Hematopoietic multipotent progenitor cell treated with erythropoietin and hydrocortisone succinate and interleukin-3 and kit ligand, for 15 days (in vitro differentiated cells): ENCODE measurements at places on chromosomes 4 and X.

- no peak for DNase-seq
Measured at GRCh38 chr4:182018691-182019090, 224.5 kb upstream of the TENM3 start.

GRCh38 chrX:5752831-5753230 lies 475.8 kb downstream of the NLGN4X start:
- no peak for DNase-seq

GRCh38 chr4:59127006-59127405 lies 2016.8 kb upstream of the IGFBP7 start:
- DNase-seq, result no peak

DNA sequence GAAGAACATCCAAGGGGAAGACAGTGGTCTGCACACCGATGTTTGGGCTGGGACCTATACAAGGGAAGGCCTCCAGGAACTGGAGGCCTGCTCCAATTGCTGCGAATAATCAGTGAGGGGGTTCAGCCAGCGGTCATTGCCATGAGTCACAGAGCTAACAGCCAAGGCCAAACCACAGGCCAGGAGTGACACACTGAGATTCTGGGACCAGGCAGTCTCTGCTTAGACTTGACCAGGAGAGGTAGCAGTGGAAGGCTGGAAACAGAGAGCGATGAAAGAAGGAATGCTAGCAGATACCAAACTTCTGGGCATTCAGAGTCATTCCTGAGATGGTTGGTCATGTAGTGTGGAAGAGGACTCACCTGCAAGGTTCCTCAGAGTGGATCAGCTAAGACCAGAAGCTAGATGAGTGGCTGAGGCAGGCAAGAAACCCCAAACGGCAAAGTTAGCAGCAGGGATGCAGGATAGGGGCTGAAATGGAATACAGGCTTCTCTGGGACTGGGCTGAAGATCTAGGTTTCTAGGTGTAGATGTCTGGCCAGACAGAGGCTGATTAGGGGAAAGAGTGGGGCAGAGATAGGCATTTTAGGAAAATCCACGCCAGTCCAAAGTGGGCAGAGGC lies 54.7 kb downstream of the CNGA2 start:
- DNase-seq, result no peak

GRCh38 chrX:100700809-100701208 lies 31.1 kb downstream of the SYTL4 start:
- DNase-seq, result no peak

GRCh38 chrX:154724993-154725756 lies 25.7 kb downstream of the GAB3 start:
- DNase-seq, result no peak

GRCh38 chr4:89829470-89830138 lies 7.4 kb downstream of the SNCA start:
- DNase-seq, result no peak

GRCh38 chrX:110852180-110852579 lies 56.6 kb upstream of the CHRDL1 start:
- peak; percentile 19 for DNase-seq

DNA sequence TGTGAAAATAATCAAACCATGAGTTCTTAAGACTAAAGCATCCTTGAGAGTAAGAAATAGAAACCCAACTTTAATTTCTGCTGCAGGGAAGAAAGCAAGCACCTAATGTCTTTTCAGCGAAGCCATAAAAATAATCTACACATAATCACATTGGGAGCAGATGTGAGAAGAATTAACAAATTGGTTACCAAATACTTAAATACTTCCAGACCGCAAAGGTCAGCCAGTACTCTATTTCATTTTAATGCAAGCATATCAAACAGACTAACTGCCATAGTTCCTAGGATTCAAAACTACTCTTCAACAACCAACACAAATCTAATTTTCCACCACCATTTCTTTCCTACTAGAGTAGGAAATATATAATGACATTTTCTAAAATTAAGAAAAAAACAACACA lies 144.8 kb upstream of the SLIT2 start:
- no peak for DNase-seq

DNA sequence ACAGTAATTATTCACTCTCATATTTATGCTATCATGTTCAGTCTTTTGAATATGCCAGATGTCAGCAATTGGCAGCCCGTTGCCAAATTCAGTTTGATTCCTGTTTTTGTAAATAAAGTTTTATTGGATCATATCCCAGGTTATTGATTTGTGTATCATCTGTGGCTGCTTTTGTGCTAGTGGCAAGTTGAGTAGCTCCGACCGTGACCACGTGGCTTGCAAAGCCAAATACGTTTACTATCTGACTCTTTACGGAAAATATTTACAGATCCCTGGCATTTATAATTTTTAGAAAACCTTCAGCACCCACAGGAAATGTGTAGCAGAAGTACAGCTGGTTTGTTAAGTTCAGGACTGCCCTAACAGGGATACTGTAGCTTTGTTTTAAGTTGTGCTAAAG lies 67.4 kb downstream of the VCX2 start:
- DNase-seq, result no peak

DNA sequence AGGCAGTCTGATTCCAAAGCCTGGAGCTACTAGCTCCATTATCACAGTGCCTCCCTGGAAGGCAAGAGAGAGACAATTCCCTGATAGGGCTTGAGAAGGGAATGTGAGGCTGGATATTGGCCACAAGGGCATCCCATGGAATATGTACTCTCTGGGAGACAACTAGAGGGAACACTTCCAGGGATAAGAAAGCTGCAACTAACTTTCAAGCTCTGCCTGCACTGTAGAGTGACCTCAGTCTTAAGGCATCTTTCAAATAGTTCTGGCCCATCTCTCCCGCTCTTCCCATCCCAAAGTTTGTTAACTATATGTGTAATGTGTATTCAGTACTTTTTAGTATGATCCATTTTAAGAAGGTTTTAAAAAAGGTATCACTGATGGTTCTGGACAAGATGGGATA lies 13.1 kb upstream of the RNF212 start:
- DNase-seq, result no peak

GRCh38 chr4:147971116-147971515 lies 239.2 kb downstream of the ARHGAP10 start:
- no peak for DNase-seq

- no peak for DNase-seq
Measured at GRCh38 chr4:54930226-54930625, 195.2 kb downstream of the KDR start.

DNA sequence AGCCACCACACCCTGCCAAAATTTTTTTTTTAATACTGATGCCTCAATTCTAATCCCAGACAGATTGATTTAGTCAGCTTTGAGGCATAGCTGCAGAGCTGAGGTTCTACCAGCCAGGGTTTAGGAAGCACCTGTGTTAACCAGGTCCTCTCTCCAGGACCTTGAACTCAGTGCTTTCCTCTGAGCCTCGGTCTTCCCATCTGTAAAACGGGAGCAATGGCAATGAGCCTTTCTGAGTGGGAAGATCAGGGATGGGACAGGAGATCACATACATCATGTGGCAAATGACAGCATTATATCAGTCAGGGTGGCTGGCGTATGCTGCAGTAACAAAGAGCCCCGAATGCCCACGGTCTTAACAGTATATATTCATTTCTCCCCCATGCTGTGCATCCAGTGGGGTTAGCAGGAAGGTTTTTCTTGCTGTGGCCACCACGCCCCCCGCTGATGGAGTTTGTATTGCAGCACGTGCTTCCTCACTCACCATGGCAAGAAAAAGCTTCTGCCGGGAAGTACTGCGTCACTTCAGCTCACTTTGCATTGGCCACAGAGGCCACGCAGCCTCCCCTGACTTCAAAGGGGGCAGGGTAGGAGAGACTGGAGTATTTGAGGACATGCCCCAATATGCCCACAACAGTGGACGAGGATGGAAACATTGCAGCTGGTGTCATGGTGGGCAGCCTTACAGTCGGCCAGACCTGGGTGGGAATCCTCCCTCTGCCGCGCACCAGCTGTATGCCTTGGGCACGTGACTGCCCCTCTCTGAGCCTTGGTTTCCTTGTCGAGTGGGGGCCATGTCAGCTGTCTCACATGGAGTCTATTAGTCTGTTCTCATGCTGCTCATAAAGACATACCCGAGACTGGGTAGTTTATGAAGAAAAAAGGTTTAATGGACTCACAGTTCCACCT lies 24.1 kb upstream of the MRFAP1 start:
- no peak for DNase-seq

DNA sequence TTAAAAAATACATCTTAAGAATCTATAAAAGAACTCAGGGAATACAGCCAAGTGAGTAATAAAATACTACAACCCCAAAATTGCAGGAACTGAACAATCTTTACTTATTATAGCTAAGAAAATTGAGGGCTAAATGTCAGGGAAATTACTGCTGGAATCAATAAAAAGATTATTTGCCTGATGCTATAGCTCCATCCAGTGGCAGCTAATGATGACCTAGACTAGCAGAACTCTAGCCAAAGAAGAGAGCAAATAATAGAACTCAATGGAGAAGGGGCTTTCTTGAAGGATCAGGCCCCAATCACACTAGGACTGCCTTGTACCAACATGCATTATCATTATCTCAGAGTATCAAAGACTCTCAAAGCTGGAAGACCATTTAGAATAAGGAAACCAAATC lies 85.0 kb upstream of the FAM241A start:
- no peak for DNase-seq

DNA sequence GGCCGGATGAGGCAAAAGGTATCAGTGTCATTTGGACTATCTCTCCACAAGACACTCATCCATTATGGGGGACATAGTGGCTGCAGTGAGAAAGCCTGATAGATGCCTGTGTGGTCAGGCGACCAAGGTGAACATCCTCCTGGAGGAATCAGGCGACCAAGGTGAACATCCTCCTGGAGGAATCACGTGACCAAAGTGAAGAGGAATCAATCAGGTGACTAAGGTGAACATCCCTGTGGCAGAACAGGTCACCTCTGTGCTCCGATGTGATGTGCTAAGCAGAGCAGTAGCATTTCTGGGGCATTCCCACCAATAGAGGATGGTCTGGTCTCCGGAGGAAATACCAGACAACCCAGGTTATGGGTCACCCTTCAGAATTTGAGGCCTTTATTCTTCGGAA lies 44.0 kb downstream of the RNF212 start:
- DNase-seq, result no peak

DNA sequence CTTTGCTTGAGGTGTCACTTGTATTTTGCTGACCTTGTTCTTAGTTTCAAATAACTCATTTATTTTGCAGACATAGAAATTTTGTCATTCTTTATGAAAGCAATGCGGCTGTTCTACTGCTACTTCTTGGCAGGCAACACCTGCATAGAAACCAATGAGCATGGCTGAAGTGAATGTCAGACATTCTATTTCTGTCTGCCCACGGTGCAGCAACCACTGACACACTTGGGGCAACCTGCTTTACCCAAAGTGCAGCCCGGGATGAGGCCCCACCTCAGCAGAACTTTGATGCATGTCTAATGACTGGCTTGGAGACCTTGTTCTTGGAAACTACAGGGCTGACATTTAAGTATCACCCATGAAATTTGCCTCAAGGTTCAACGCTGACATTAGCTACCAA lies 93.6 kb downstream of the RBM47 start:
- no peak for DNase-seq

- DNase-seq, result no peak
Measured at GRCh38 chr4:151314479-151314878, 10.9 kb downstream of the SH3D19 start.

DNA sequence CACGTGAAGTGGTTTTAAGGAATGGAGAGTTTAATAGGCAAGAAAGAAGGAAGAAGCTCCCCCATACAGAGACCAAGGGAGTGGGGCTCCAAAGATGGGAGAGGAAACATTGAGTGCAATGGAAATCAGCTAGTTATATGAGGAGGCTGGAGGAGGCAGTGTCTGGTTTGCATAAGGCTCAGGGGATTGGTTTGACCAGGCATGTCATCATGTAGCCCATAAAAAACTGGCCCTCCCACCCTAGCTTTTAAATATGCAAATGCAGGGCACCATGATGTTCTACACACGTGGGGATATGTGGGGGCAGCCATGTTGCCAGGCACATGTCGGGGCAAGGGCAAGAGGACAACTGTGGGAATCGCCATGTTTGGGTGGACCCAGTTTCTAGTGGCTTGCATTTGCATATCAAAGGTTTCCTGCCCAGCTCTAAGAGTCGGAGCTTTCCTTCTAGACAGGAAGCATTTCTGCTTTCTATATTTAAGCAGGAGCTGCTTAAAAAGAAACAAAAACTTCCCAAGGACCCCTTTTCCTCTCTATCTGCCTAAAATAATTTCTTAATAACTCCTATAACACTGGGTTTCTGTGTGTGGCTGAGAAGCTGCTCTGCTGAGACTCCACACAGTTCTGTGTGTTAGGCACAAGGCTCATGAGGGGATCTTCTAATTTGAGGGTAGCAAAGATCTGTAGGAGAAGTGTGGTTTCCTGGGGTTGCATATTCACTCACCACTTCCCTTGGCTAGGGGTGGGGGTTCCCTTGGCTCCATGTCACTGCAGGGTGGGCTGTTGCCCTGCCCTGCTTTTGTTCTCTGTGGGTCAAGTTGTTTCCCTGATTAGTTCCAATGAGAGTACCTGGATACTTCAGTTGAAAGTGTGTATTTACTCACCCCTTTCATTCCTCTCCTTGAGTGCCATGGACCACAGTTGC lies 113.5 kb downstream of the VSIG4 start:
- DNase-seq, result no peak

DNA sequence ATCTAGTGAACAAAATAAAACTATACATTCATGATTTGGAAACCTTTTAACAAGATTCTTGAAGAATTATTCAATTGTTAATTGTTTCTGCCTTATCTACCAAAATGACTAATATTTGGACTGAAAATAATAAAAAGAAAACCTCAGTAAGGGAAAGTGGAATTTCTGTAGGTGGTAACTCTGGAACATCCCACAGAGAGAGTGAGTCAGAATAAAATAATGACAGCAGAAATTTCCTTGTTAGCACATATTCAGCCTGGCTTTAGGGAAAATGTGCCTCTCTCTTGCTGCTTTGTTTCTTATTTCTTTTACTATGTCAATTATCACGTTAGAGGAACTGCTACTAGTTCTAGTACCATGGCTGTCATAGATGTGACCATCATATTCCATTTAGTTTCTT lies 421.5 kb upstream of the GNPDA2 start:
- no peak for DNase-seq

DNA sequence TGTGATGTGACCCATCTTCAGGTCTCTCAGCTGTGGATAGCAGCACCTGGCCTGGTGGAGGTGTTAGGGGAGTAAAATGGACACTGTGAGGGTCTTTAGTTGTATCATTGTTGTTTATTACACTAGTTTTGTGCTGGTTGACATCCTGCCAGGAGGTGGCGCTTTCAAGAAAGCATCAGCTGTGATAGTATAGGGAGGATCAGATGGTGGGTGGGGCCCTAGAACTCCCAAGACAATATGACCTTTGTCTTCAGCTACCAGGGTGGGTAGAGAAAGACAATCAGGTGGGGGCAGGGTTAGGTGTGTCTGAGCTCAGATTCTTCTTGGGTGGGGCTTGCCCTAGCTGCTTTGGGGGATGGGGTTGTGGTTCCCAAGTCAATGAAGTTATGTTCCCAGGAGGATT lies 162.8 kb downstream of the PPP1R2C start:
- no peak for DNase-seq

- DNase-seq, result no peak
Measured at GRCh38 chr4:106708464-106708816, 327.7 kb downstream of the DKK2 start.

- DNase-seq, result no peak
Measured at GRCh38 chr4:88195328-88196012, 37.0 kb upstream of the ABCG2 start.
